ENCODE measurements at places on chromosomes 4 and X.

GRCh38 chrX:154002215-154002719 lies 17.4 kb downstream of the IRAK1 start:
- no peak for DNase-seq

DNA sequence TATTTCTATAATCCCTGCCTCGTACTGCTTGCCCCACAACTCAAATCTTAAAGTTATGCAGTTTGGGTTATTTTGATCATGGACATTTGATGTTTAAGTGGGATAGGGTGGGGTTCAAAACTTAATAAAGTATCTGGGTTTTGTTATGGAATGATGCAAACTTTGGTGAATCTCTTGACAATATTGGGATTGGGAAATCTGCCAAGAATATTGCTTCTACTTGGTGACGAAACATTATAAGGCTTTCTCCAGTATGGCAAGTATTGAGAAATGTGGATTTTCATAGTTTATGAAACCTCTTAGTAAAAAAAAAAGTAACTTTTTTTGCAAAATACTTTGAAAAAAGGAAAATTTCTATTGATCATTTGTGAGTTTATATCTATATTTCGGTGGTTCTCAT lies 130.8 kb upstream of the SFRP2 start:
- no peak for DNase-seq

- DNase-seq, result no peak
Observed at GRCh38 chr4:97185233-97185632, 958.0 kb downstream of the STPG2 start.

- no peak for DNase-seq
Observed at GRCh38 chr4:39655211-39655610, 16.5 kb upstream of the SMIM14 start.

- DNase-seq, result no peak
Observed at GRCh38 chrX:38878641-38879340, 77.5 kb downstream of the MID1IP1 start.
